ENCODE measurements at places on chromosomes 5 and 9. TPM values are rescaled to one million over a fixed set of nuclear protein-coding genes. Genes with fewer than 3 reads are reported as not detected.

Gene MSMP
- not detected for polyA plus RNA-seq

Gene PROP1
- not detected for polyA plus RNA-seq

Gene LECT2
- not detected for polyA plus RNA-seq

Gene DMRTA1
- not detected for polyA plus RNA-seq

Gene LHX6
- polyA plus RNA-seq = not detected

Gene C9orf153
- polyA plus RNA-seq = not detected

Gene CFAP77
- not detected for polyA plus RNA-seq

DNA sequence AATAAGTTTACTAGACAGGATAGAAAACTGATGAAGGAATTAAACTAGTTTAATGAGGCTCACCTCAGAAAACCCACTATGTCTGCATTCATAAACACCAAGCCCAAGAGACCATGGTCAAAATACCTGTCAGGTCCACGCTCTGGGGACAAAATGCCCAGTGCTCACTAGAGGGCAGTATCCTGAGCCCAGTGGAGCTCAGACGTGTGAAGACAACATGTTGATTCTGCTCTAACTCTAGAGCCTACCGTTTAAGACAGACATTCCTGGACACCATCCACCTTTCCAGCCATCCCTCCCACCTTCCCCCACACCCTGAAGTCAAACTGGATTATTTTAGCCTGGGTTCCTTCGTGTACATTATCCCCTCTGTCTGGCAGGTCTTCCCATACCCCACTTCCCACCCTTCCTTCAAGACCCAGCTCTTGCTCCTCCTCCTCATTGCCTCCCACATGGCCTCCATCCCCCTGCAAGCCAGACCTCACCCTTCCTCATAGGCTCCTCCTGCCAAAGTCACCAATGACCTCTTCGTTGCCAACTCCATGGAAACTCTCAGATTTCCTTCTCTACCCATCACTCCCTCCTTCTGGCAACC lies 142.3 kb upstream of the FSTL4 start:
- H3K36me3 ChIP-seq = no peaks in the 10 kb centered on the region
- no peaks in the 10 kb centered on the region for H3K4me1 ChIP-seq
- H3K27me3 ChIP-seq = peaks cover 3% of the 10 kb centered on the region

- H3K27ac ChIP-seq = no peak overlapping the region
- no peaks in the 10 kb centered on the region for H3K27me3 ChIP-seq
- H3K4me3 ChIP-seq = no peak overlapping the region
- peaks cover 11% of the 10 kb centered on the region for H3K4me1 ChIP-seq
- no peaks in the 10 kb centered on the region for H3K36me3 ChIP-seq
Observed at GRCh38 chr9:76292658-76293057, 101.6 kb downstream of the RFK start.

DNA sequence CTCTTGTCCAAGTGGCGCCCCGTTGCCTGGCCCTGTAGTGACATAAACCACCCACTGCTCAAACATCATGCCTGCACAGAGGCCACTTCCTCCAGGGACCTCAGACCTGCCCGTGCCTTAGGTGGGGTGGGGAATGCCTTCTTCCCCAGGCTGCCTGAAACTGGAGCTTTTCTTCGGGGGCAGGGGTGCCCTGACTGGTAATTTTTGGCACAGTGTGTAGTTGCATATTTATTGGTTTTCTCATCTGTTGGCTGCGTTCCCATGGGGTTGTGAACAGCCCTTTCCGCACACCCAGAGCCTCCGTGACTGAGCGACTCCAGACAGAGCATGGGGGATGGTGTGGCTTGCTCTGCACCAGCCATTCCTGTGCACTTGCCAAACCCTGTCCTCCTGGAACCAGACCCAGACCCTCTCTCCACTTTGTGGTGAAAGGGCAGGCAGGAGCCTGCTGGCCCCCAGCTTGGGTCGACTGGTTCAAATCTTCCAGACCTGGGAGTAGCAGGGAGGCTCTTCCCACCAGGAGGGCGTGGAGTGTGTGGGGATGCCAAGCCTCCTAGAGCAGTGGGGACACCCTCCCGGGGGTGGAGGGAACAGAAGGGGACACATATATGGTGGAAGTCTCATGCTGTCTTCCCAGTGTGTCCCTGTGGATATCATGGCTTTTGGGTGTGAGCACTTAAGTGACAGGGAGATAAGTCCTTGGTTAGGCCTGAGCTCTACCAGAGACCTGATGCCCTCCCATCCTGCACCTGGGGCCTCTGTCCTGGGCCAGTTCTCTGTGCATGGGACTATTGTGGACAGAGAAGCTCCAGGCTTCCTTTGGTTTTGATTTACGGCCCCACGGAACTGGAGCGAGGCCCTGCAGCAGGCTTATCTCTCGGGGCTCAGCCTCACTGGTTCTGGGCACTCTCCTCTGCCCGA lies 39.6 kb downstream of the WNK2 start:
- H3K4me3 ChIP-seq = no peak overlapping the region
- H3K36me3 ChIP-seq = no peaks in the 10 kb centered on the region
- H3K27ac ChIP-seq = no peak overlapping the region
- DNase-seq = no peak
- peaks cover 4% of the 10 kb centered on the region for H3K4me1 ChIP-seq

- H3K27me3 ChIP-seq = no peaks in the 10 kb centered on the region
- H3K27ac ChIP-seq = no peak overlapping the region
- DNase-seq = no peak
- H3K4me3 ChIP-seq = peak overlapping the region; percentile 81
- H3K4me1 ChIP-seq = peaks cover 59% of the 10 kb centered on the region
Observed at GRCh38 chr9:121266906-121267650, 884 bp upstream of the GSN start.

GRCh38 chr9:124454791-124455443 lies 4.7 kb downstream of the ADGRD2 start:
- H3K4me1 ChIP-seq = no peaks in the 10 kb centered on the region
- H3K4me3 ChIP-seq = no peak overlapping the region
- H3K27me3 ChIP-seq = peaks cover 30% of the 10 kb centered on the region
- H3K27ac ChIP-seq = no peak overlapping the region
- DNase-seq = no peak

- H3K4me1 ChIP-seq = no peaks in the 10 kb centered on the region
- H3K27ac ChIP-seq = no peak overlapping the region
- H3K27me3 ChIP-seq = no peaks in the 10 kb centered on the region
- no peak for DNase-seq
- no peaks in the 10 kb centered on the region for H3K36me3 ChIP-seq
- H3K4me3 ChIP-seq = no peak overlapping the region
Observed at GRCh38 chr5:9411142-9411541, 134.7 kb downstream of the SEMA5A start.

DNA sequence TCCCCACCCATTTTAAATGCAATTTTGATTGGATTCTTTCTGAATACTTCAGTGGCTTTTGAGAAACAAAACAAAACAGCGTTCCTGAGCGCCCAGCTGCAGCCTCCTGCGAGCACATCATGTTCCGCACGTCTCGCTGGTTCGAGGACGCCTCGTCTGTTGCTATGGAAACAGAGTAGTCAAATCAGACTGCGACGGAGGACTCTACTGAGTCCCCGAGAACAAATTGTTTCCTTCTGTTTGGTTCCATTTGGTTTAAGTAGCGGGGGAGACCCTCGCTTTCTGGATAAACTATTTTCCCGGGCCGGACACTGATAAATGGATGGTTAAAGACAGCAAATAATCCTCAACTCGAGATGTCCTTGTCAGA lies 69.0 kb downstream of the SLC28A3 start:
- no peaks in the 10 kb centered on the region for H3K36me3 ChIP-seq
- DNase-seq = peak; percentile 43
- H3K27ac ChIP-seq = no peak overlapping the region

GRCh38 chr9:112629671-112630485 lies 88.0 kb downstream of the INIP start:
- H3K27ac ChIP-seq = no peak overlapping the region
- no peaks in the 10 kb centered on the region for H3K36me3 ChIP-seq
- no peak overlapping the region for H3K4me3 ChIP-seq
- no peaks in the 10 kb centered on the region for H3K4me1 ChIP-seq

DNA sequence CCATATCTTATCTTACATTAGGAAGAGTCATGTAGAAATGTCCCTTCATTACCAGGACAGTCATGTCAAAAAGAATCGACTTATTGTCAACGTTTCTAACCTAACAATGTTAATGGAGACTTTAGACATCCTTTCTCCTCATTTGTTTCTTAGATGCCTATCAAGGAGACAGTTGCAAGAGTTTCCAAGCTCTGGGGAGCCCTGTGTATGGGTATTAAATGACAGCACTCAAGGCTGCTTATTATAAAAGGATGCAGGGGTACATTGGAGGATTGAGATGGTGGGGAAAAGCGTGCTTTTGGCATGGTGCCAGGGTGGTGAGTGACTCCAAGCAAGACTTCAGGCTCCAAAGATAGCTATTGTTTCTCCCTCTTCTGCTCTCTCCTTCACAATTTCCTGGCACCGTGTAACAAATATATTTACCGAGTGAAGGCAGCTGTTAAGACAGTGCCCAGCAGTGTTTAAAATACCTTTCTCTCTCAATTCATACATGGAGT lies 461.3 kb upstream of the CLINT1 start:
- H3K4me3 ChIP-seq = no peak overlapping the region
- H3K27ac ChIP-seq = no peak overlapping the region
- no peaks in the 10 kb centered on the region for H3K27me3 ChIP-seq
- H3K4me1 ChIP-seq = no peaks in the 10 kb centered on the region
- no peaks in the 10 kb centered on the region for H3K36me3 ChIP-seq

DNA sequence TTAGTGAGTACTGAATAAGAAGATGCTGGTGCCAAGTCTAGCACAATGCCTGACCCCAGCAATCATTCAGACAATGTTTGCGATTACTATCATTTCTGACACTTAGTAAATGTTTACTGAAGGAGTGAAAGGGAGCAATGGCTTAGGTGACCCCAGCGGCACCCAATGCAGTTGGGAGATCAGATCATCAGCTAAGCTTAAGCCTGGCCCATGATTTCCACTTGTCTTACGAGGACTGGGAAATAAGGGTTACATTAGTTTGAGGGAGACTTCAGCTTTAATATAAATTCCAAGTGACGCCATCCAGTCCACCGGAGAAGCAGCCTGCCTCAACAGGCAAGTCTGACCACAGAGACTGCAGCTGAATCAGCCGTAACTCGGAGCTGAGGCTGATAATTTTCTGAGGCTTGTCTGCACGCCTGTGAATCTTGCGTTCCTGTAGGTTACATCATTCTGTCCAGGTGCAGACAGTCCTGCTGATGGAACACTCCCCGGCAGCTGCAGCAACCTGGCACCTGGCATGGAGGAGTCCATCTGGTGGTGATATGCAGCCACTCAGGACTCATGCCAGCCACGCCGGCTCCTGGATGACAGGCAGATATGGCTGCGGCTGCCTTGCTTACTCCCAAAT lies 34.9 kb upstream of the FGF1 start:
- no peak for DNase-seq
- no peaks in the 10 kb centered on the region for H3K36me3 ChIP-seq
- no peaks in the 10 kb centered on the region for H3K27me3 ChIP-seq
- peaks cover 19% of the 10 kb centered on the region for H3K4me1 ChIP-seq
- no peak overlapping the region for H3K27ac ChIP-seq

Data from CD14-positive monocyte (primary cell).